Stimulated activated CD4-positive, alpha-beta T cell treated with anti-CD3 and anti-CD28 coated beads, TNF-alpha, amount 100 ng/mL, for 24 hours (primary cell): ENCODE measurements at places on chromosomes 16 and 17.

DNA sequence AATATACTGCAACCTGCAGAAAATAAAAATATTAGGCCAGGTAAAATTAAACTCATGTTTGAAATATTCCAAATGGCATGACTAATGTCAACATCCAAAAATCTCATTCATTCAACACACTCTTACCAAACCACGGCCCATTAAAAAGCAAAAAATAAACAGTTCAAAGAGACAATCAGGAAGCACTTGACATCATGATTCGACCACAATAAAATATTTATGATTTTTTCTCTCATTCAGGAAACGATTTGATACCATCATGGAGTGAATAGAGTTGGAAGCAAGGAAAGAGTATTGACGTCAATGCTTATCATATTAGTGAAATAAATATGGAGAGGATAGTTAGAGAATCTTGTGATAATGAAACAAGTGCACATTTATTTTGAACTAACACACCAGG lies 354.1 kb downstream of the KCNJ2 start:
- DNase-seq: no peak

DNA sequence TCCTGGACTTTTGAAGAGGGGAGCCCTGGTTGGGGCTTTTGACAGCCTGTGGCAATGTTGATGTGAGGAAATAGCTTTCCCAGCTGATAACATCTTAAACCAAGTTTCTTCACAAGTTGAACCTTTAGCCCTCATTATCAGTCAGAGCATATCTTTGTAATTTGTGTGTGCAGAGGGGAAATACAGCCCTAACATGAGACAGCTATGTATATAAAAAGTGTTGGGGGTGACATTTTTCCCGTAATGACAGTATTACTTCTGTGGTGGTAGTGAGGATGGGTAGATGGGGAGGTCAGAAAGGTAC lies 221.1 kb downstream of the FTO start:
- DNase-seq: no peak

- DNase-seq: no peak
These were observed 17.9 kb upstream of the B4GALNT2 start for GRCh38 chr17:49114703-49115102.

DNA sequence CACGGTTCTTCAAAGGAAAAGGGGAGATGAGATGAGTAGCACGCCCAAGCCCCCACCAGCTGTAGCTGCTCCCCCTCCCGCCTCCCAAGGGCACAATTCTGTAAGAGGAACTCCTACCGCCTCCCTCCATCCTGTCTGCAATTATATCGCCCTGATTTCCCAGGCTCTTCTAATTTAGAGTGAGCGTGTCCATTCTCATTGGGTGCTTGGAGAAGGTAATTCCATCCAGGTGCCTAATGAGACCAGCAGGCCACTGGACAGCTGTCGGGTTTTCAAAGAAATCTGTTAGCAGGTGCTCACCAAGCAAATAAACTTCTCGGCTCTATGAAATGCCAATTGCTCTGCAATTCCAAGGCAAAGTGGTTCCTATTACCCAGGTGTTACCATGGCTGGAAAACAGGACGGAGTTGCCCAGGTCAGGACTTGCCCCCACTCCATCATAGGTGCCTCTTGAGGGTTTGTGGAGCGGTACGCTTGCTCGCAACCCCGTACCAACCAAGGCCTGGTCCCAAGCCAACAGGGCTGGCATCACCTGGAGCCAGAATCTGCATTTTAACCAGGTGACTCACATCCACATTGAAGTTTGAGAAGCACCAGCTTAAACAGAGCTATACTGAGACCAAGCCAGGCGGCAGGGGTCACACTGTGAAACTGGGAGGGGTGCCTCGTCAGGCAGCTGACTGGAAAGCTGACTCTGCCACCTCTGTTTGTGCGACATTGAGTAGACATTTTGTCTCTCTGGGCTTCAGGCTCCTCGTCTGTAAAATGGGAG lies 16.5 kb upstream of the MEAK7 start:
- DNase-seq: no peak

GRCh38 chr17:41498276-41498675 lies 7.1 kb downstream of the KRT13 start:
- DNase-seq: no peak

DNA sequence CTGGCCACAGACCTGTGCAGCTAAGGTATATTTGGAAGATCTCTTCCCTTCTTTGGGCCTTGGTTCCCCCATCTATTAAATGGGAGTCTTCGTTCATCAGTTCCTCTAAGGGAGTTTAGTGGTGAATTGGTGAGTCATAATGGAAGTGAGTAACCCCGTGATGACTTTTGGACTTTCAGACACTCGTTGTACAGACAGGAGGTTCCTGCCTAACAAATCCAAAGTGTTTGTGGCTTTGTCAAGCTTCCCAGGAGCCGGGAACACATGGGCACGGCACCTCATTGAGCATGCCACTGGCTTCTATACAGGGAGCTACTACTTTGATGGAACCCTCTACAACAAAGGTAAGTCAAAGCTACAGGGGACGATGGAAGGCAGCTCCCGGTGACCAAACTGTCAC lies 40.4 kb downstream of the WSCD1 start:
- no peak for DNase-seq

GRCh38 chr16:78659668-78660217 lies 560.3 kb downstream of the WWOX start:
- no peak for DNase-seq

GRCh38 chr17:81084680-81085419 lies 49.9 kb downstream of the BAIAP2 start:
- DNase-seq: no peak

GRCh38 chr16:12708266-12708665 lies 95.4 kb downstream of the CPPED1 start:
- DNase-seq: no peak

DNA sequence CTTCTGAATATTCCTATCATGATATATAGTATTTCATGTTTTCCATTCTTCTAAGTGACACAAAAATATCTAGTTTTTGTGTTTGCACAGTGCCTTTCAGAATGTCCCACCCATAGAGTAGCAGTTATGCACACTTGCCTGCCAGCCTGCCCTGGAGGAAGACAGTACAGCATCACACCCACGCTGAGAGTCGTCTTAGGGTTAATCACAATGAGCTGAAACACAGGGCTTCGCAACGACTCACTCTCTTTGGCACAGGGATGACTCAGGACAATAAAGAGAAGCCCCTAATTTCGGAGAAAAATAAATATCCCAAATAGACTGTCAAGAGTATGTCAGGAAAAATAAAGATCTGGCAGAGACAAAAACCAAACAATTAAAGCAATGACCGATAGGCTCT lies 11.6 kb upstream of the NDUFAB1 start:
- no peak for DNase-seq

DNA sequence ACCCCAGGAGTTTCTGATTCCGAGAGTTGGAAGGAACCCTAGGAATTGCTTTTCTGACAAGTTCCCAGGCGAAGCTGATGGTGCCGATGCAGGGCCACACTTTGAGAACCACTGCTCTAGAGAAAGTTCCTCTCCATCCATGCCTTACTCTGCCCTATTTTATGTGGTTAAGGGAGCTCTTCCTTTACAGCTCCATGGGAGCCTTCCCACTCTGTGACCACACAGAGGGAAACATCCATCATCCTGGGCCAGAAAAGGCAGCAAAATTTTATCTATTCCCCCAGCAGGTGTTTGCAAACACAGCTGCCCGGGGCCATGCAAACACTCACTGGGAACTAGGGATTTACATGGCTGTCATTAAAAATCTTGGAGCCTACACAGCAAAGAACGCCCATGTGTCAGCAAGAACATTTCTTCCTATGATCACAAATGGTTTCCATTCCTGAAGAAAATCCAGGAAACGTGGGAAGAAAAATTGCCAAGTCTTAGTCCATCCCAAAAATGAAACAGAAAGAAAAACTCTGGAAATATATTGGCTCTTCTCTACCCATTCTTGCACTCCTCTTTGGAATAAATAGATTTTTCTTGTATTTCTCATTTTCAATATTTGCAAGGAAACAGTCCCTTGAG lies 252.7 kb downstream of the PMP22 start:
- no peak for DNase-seq

GRCh38 chr16:85103114-85104079 lies 8.9 kb downstream of the CIBAR2 start:
- no peak for DNase-seq

DNA sequence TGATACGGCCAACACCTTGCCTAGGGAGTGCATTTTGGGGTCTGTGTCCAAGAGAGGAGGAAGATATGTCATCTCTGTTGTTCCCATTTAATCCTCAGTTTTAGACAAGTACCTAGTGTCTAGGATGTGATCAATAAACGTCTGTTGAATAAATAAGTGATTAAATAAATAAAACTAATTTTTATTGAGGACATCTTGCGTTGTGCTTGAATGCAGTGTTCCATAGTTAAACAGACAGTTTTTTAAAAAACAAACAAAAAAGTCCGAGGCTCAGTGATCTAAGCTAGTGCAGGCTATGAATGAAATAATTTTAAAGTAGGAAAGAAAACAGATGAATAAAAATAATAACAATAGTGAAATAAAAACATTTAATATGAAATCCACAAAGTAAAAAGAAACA lies 283.0 kb upstream of the MAF start:
- no peak for DNase-seq

DNA sequence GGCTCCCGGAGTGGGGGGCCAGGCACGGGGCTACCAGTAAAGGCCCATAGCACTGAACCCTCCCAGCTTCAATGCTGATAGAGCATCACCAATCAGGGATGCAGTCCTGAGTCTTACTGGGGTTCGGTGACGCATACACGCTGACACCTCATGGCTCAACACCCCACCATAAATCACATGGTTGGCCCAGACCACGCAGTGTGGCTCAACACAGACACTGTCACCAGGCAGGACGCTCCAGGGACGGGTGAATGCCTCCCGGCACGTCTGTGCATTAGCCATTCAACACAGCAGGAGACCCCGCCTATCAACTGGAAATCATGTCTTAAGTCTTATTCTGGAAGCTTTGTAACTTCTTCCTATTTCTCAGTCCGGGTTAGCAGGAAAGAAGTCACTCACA lies 35.0 kb downstream of the NECAB2 start:
- DNase-seq: no peak

DNA sequence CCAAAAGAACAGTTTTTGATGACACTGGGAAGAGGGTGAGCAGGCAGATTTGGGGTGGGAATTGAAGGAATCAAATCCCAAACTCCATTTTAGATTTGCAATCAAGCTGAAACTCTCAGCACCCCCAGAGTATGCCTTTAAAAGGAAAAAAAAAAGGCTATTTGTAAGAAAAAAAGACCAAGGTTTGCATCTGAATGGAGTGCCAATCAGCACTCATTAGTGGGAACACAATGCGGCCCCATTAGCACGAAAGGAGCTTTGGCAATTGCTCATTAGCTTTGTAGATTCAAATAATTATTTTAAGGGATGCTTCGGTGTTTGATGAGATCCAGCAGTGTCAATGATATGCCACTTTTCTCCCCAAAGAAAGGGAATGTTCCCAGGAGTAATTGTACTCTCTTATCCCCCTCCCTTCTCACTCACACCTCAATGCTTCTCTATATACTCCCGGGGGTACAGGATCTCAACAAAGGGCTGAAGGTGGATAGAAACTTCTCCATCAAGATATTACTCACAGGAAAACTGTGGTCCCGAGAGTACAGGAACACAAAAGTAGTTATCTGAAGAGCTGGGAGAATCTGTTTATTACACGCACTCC lies 32.2 kb downstream of the CHP2 start:
- no peak for DNase-seq

DNA sequence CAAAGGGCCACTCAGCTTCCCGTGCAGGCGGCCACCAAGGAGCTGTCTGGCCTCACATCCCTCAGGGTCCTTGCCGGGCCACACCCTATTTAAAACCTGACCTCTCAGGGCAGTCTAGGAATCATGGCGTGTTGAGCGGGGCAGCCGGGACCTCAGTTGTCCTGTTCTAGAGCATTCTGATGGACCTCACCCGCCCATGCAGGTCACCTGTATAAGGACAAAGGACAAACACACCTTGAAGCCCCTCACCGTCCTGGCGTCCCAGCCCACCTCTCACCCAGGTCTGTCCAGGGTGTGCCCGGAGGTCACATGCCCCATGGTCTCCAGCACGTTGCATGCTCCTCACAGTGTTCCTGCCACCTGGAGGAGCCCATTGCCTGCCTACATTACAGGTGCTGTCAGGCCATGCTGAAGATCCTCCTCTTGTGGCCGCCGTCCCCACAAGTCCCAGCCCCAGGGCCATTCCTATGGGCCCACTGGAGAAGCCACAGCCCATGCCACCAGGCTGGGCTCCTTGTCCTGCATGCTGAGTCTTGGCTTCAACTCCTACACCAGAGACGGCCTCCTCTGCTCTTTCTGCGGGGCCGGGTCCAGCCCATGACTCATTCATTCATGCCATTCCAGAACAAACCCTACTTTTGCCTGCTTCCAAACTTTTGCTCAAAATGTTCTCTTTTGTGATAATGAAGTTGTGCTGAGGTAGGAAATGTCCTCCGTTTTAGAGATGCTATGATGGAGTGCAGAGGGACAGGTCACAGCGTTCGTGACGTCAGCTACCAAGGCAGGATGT lies 46.3 kb downstream of the PEMT start:
- DNase-seq: no peak

DNA sequence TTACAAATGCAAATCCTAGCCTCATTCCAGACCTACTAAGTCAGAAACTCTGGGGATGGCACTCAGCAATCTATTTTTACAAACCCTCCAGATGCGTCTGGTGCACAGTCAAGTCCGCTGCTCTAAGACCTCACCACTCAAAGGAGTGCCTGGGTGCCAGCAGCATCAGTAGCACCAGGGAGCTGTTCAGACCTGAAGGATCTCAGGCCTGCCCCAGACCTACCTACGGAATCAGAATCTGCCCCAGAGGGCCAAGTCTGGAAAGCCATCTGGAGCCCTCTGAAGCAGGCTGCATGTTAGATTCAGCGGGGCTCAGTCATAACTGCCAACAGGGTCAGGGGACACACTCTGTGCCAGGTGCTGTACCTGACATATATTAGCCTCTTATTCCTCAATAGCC lies 17.6 kb downstream of the MEOX1 start:
- DNase-seq: no peak

DNA sequence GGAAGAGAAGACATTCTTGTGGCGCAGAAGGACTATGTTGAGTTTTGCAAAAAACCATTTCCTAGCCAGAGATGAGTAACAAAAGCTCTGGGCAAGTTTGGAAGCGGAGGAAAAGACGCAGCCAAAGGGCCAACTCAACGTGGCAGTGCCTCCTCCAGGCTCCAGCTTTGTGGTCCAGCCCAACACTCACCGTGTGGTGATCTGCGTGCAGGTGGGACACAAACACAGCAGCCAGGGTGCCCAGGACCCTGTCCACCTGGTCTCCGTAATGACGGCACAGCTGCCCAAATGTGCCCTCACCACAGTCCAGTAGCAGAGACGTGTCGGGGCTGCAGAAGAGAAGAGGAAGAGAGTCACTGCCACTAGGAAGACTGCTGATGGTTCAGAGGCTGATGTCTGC lies 21.5 kb downstream of the ELAC2 start:
- DNase-seq: no peak

- DNase-seq: no peak
These were observed 52.3 kb downstream of the CYB5D2 start for GRCh38 chr17:4195306-4195705.

- DNase-seq: no peak
These were observed 28.9 kb downstream of the CMIP start for GRCh38 chr16:81473558-81473957.
